Sciatic nerve (tissue), 2 donors: ENCODE measurements at places on chromosomes 6 and 20.
A peak's percentile ranks its signal among the peaks of the same experiment; 100 is the strongest.

DNA sequence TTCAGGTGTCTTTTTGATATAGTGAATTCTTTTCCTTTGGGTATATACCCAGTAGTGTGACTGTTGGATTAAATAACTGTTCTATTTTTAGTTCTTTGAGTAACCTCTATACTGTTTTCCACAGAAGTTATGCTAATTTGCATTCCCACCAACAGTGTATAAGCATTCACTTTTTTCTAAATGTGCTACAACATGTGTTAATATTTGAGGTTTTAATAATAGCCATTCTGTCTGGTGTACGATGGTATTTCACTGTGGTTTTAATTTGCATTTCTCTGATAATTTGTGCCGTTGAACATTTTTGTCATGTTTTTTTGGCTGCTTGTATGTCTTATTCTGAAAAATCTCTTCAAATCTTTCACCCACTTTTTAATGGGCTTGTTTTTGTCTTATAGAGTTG is 563.5 kb downstream of the GRIK2 start:
- DNase-seq: no peak

DNA sequence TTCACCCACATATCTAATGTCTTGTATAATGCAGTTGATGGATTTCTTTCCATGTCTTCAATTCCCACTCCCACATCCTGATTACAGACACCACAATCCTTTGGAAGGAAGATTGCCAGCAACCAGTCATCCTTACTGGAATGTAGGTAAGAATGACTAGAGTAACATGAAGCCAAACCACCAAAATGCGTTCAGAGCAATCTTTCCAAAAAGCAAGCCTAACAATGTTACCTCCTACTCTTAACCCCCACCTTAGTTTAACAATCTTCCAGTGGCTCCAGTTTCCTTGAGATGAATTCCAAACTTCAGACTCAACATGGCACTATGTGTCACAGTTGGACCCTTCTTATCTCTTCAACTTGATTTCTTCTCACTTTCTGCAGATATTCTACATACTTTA is 685.6 kb downstream of the DOK5 start:
- DNase-seq: no peak

- DNase-seq: no peak
Observed at GRCh38 chr6:138246650-138247440, 28.6 kb upstream of the PBOV1 start.

DNA sequence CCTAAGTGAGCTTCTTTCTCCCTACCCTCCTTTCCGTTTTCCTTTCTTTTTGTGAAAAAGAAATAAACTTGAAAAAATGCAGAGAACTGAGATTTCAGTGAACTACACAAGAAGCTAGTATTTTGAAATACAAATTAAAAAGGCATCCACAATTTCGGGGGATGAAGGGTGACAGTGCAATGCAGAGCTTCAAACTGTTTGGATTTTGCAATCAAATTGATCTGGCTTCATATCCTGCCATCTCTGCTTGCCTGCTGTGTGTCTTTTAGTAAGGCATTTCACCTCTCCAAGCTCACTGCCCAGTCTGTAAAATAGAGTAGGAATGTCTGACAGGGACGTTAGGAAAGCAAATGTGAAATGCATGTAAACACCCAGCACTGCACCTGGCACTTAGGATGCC is 258.0 kb downstream of the HACE1 start:
- DNase-seq: no peak

- DNase-seq: no peak
Observed at GRCh38 chr6:166713434-166714186, 86.6 kb upstream of the RPS6KA2 start.

DNA sequence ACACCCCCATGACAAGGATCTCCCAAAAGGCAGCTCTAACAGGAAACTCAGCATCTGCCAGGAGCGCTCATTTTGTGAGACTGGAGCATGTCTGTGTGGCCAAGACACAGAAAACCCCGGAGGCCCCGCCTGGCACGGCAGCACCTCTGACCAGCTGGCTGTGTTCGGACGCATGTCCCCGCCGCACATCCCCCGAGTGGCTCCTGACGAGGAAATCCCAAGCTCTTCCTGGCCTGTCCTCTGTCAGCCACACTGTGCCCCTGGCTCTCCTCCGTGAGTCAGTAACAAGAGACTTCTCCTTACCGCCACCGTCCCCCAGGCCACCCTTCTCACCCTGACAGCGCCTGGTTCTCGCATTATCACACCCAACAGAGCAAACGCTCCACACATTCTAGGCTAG is 14.4 kb downstream of the SLC2A4RG start:
- DNase-seq: no peak

- DNase-seq: no peak
Observed at GRCh38 chr6:139988685-139989084, 614.2 kb upstream of the CITED2 start.

DNA sequence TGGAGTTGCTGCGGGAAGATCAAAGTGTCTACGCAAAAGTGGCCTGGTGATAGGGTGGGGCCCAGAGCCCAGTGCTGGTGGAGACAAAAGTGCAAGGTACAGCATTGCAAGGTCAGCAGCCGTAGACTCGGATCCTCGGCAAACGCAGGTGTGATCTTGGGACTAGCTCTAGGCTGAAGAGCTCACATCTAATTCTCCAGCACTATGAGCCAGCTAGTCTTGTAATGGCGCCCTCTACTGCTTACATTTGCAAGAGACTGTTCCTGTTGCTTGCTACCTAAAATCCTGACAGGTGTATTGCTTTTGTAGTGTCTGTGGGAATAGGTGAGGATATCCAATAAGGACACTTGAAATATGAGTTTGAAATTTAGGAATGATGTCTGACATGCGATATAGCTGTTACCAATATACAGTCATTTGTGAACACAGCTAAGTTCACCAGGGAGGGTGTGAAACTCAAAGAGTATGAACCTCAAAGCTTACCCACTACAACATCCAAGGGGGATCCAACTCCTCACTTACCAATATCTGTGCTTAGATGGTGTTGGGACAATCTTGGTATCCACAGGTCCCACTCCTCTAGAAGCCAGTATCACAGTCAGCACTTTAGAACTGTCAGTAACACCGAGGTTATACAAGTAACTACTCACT is 58.4 kb downstream of the PDE7B start:
- DNase-seq: no peak

DNA sequence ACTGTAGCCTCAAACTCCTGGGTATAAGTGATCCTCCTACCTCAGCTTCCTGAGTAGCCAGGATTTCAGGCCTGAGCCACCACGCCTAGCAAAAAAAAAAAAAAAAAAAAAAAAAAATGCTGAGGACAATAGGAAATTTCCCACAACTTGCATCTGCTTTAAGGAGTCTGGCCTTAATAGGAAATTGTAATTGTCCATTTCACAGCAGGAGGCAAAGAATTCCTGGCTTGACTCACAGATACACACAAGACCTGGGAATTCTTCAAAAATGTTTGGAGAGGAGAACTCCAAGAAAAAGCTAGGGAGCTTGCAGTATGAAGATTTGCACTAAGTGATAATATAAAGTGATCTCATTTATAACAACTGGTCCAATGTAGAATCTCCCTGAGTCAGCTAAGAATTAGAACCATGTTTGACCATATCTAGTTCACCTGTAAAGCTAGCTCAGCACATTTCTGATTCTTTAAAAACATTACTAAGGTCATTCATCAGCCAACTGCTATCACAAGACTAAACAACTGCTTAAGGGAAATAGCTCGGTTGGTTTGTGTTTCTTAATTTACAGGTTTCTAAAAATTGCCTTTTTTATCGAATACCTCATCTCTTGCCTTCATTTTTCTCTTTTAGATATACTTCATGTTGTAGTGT is 80.2 kb upstream of the SLC2A12 start:
- DNase-seq: no peak

- no peak for DNase-seq
Observed at GRCh38 chr6:2410656-2411380, 165.4 kb upstream of the GMDS start.

- no peak for DNase-seq
Observed at GRCh38 chr6:140001821-140002341, 627.4 kb upstream of the CITED2 start.

GRCh38 chr6:89605861-89606260 is 32.7 kb downstream of the LYRM2 start:
- DNase-seq: no peak

- DNase-seq: peak; percentile 65
Observed at GRCh38 chr20:49567421-49568277, at the start of gene PTGIS. TSS of gene PTGIS (minus strand) at chr20:49568137. CDS start at chr20:49568116, 21 bp downstream.

GRCh38 chr6:116087437-116088027 is 13.1 kb upstream of the NT5DC1 start:
- DNase-seq: no peak

DNA sequence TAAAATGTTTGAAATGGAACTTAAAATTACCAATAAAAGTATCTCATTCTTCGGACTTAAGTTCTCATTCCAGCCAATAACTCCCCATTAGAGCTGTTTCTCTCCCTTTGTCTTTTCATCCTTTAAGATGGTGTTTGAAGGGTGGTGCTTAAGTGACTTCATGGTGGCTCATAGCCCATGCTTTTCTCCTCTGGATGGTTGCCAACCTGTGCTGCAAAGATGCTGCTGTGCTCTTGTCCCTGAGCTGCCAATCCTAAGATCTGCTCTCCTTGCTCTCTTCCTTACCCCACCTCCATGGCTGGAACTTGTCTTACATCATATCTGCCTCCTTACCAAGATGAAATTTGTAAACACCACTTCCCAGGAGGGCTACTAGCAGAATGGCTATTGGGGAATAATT is 31.6 kb upstream of the PNRC1 start:
- DNase-seq: no peak

- DNase-seq: no peak
Observed at GRCh38 chr6:37177077-37177934, 7.4 kb downstream of the PIM1 start.

GRCh38 chr20:8764344-8764962 is 304.4 kb upstream of the PLCB4 start:
- DNase-seq: no peak

DNA sequence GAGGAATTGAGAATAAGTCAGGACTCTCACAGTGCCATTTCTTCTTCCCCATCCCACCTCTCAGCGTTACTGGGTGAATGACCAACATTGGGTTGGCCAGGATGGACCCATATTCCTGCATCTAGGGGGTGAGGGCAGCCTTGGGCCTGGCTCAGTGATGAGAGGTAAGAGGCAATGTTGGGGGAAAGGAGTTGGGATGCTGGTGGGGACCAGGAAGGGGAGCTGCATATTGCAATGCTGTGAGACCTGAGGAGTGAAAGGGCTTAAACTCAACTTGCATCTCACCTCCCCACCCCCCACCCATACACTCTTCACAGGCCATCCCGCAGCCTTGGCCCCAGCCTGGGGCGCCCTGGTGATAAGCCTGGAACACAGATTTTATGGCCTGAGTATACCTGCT is 1.3 kb downstream of the PRSS16 start:
- DNase-seq: no peak

DNA sequence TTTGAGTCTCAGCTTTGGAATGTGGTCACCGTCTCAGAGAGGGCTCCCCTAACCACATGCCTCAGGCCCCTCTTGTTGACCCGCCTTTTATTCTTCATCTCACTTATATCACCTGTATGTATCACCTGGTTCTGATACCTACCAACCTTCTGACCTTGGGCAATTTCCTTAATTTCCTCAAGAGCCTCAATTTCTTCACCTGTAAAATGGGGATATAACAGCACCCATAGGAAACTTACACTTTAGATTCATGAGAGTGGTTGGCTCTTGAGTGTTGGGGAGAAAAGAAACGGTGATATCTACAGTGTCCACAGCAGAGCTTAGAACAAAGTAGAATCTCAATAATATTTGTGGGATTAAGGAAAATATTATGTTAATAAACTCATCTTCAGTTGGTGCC is 4.0 kb upstream of the DDX27 start:
- DNase-seq: no peak

- no peak for DNase-seq
Observed at GRCh38 chr6:37759221-37760144, 60.0 kb upstream of the ZFAND3 start.

- DNase-seq: no peak
Observed at GRCh38 chr6:15882915-15883314, 220.1 kb upstream of the DTNBP1 start.

DNA sequence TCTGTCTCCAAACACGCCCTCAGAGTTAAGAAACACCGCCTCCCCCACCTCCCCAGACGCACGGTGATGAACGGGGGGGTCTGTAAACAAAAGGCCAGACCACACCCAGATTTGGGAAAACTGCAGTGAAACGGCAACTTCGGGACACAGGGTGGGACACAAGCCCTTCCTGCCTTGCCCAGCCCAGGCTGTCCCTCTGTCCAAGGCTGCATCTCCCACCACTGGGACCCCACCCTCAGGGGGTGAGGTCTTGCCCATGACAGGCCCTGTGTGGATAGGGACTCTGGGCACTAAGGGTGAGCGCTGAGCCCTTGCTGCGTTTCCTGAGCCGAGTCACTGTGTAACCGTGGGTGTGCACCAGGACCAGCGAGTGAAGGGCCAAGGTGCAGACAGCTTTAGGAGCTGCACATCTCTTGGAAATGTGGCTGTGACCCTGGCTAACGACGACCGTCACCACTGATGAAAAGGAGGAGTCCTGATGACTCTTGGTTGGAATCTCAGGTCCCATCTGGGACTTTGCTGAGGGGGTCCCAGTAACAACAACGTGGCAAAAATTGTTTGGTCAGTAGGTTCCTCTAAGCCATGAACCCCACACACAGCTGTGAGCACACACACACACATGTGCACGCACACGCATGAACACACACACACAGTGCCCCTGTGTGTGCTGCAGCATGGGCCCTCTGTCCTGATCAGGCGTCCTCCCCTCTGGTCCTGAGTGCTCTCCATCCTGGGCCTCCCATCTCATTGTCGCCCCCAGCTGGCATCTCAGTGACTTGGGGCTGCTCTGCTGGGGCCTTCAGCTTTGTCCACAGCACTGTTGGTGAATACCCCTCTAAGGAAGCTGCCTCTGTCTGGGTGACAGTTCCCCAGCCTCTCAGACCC is 100.6 kb downstream of the RAMACL start:
- DNase-seq: no peak

GRCh38 chr6:168284187-168284586 is 35.4 kb downstream of the DACT2 start:
- no peak for DNase-seq

GRCh38 chr20:9403448-9403847 is 110.9 kb upstream of the LAMP5 start:
- no peak for DNase-seq

GRCh38 chr6:6566766-6567165 is 21.8 kb upstream of the LY86 start:
- no peak for DNase-seq

DNA sequence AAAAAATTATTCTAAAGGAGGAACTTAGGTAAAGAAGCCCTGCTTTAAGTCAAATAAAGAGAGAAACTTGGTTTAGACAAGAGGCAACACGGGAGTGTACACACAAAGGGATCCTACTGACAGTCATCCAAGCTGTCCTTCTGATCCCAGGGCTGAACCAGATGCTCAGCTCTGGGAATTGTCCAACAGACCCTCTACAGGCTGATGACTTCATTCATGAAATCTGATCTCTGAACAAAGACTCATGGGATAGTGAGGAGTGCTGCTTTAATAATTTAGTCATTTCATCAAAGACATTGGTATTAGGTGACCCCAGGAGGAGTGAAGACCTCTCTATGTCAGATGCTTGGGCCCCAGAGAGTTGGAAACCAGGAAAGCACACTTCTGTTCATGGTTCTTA is 65.6 kb upstream of the ARMH2 start:
- DNase-seq: no peak
